ENCODE measurements at places on chromosomes 5 and 9.

DNA sequence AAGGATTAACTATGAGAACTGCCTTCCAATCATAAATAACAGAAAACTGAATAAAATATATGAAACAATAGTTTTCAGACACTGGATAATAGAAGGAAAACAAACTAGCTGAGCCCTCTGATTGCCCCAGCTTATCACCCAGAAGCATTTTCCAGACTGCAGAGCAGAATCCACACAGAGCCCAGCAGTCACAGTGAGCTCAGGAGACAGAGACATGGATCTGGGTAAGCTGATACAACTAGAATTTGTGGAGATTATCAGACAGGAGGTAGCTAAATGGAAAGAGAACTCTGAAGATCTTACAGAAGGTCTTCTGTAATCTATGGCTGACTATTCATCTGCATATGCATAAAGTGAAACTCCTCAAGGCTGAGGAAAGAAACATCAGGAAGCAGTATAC, 128.8 kb downstream of the NR2F1-AS1 start:
- DNase-seq = no peak

DNA sequence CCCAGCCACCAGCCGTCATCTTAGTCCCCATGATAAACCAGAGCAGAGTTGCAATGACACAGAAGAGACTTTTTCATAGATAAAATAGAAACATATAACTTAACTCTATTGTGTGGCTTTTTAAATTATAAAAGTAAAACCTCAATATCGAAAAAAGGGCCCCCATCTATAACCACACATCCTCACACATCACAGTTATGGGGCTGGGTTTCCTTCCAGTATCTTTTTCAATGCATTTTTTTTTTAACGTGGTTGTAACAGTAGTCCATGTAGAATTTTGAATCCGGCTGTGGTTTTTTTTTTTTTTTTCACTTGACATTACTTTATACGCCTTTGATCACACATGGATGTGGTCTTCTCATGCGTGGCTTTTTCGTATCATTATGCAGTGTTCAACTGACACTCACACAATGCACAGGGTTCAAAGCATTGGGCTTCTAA, 77.4 kb downstream of the CFAP77 start:
- DNase-seq = no peak

DNA sequence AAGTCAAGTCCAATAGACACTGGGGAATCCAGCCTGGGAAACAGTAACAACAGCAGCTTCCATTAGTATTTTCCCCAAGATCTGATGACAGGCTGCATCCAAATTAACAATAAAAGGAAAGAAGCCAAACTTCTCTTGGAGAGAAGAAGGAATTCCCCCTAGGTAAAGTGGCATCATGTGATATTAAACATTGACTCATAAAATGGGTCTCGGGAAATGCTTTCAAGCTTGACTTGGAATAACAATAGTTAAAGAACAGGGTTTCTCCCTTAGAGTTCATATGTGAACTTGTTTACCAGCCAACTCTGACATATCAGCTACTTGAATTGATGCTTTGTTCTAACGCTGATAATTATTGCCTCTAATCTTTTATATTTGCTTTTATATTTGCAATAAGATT, 45.4 kb downstream of the ENTREP1 start:
- DNase-seq = no peak

DNA sequence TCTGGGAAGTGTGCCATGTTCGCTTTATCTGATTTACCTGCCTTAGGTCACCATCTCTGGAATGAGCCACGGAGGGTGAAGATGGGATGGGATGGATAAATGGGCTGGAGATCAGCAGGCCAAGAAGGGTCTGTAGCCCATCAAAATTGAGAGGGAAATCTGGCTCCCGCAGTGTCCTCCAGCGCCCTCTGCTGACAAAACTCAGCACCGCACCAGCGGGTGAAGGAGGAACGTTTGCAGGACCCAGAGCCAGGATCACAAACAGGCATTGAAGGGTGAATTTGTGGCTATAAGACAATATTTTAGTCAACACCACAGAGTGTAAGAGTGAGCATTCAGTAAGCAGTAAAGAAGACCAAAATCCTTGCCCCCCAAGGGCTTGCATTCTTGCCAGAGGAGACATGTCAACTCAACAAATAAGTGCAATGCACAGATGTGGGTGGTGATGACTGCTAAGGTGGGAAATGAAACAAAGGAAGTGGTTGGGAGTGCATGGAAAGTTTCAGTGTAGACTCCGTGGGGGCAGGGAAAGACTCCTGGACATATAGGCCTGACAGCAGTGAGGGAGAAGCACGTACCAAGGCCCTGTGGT, 124.4 kb downstream of the TENT4A start:
- DNase-seq = no peak

GRCh38 chr9:78221425-78221824, 14.4 kb upstream of the CEP78 start:
- DNase-seq = no peak

All from GM18507 (cell line).